ENCODE measurements at places on chromosomes 12 and 14.
A peak's percentile ranks its signal among the peaks of the same experiment; 100 is the strongest.

DNA sequence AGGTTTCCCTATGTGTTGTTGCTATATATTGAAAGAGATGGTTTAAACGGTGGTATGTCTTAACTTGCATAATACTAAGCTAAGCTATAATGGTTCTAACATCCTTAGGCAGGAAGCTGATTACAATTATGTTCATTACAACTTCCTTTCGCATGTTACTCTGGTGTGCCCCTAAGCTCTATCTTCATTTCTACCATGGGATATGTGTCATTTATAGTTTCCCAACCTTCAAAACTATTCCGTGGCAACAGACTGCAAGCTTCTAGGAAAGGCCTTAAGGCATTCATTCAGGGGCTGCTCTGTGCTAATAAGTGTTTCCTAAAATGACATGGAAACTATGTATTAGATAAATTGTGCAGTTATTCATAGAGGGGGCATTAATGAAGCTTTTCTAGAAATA lies 294.6 kb downstream of the GXYLT1 start:
- DNase-seq: no peak

DNA sequence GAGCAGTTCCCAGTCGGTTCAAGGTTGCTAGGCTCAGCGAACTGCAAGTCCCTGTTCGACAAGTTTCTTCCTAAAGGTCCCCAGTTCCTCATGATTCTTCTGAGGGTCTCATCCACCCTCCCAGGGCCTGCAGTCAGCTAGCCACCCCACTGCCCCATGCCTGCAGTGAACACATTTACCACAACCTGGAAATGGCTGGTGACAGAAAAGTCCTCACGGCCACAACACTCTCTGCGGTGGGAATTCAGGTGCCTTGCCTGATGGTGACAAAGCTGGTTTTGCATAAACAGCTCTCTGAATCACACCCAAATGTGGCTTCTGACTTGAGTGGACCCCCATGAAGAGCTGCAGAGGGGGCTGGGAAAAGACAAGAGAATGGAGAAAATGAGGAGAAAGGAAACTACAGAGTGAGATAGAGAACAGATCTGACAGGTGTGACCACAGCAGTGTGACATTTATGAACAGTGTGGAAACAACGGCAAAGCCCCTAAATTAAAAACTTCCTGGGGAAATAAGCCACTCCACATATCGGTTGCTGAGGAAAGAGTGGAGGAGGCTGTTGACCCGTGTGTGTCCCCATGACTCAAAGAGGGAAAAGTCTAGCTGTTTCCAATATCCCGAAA lies 1.3 kb upstream of the CD27 start:
- DNase-seq: no peak

- no peak for DNase-seq
These were observed 30.7 kb downstream of the TMEM229B start for GRCh38 chr14:67457782-67458181.

DNA sequence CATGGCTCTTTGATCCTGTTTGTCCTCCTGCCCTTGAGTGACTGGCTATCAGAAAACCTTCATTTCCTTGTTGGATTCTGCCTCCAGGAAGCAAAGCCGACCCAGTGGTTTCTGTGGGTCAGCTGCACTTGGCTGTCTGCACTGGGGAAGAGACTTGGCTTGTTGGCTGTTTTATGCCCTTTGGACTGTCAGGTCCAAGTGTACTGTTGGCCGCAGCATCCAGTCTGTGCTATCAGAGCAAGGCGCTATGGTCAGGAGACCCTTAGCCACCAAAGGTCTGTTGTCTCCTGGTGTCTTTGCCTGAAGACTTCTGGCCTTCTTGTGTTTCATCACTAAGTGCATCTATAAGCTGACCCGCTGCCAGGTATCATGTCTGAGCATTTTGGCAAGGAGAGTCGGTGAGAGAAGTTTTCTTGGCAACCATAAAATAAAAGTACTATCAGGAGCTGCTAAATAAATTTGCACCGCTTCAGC lies 177.4 kb upstream of the HIF1A start:
- DNase-seq: no peak

DNA sequence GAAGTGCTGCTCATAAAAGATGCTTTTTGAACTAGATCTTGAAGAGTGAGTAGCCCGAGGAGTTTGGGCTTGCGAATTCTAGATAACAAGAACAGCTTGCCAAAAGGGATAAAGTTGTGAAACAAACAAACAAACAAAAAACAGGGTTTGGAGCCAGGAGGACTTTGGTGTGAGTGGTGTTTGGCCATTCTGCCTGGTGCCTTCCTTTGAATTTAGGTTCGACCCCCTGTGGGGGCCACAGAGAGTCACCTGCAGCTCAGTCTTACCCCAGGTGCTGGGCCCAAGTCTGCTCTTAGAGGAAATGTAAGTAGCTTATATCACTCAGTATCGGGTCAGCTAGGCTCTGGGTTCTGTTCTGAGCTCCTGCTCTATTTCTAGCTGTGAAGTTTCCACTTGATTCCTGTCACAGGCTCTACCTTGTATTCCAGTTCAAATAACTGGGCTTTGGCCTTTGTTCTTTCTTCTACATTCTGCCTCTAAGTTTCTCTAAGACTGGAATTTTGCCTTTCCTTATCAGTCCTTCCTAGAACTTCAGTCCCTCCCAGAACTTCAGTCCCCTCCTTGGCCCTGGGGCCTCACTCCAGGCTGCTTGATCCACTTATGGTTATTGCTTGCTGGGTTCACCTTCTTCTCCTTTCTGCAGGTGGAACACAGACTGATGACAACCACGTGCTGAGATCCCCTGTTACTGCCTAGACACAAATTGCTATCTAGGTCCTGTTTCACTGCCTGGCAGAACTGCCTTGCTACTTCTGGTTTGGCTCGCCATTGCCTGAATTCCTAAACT lies 20.5 kb upstream of the DUSP6 start:
- no peak for DNase-seq

- DNase-seq: no peak
These were observed 150.1 kb downstream of the PAH start for GRCh38 chr12:102766961-102767360.

GRCh38 chr14:100398044-100398443 lies 74.9 kb downstream of the SLC25A47 start:
- DNase-seq: no peak

DNA sequence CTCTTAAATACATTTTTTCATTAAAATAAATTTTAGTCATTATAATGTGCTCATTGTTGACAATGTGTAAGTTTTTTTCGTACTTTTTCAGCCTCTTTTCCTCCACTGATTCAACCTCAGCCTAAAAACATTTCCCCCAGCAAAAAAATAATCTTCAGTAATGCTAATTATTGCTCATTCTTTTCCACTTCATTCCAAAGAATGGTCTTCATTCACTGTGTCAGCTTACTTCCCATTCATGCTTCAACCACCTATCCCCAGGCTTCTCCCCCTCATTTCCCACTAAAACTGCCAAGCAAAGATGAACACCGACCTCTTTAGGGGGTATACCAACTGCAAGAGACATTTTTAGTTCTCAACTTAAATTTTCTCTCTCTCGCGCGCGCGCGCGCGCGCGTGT lies 2.7 kb upstream of the IPO8 start:
- DNase-seq: no peak

- DNase-seq: peak; percentile 43
These were observed 4.8 kb upstream of the DGLUCY start for GRCh38 chr14:91108941-91109611.

DNA sequence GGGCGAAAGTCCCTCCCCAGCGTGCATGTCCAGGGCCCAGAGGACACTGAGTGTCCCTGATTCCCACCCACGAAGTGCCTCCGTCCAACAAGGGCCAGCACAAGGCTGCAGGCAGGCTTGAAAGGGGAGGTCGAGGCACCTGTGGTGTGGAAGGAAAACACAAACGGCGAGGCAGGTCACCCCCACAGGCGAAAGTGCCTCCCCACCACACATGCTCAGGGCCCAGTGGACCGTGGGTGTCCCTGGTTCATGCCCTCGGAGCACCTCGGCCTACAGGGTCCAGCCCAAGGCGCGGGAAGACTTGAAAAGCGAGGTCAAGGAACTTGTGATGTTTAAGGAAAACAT lies 370.4 kb downstream of the ALG10 start:
- DNase-seq: no peak

DNA sequence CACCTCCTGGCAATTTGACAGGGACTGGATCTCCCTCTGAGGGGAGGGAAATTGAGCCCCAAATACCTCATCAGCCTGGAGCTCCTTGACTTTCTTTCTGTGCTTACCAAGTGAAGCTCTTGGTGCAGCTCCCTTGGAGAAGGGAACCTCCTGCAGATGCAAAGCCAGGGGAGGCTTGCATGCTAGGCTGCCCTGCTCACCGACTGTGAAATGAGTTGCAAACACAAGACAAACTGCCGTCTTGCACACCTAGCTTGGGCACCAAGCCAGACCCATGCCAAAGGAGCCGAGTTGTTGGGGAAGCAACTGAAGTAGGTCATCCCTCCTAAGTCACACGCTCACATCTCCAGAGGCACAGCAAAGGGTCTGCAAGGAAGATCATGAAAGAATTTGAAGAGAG lies 95.2 kb downstream of the GTF2A1 start:
- DNase-seq: no peak

DNA sequence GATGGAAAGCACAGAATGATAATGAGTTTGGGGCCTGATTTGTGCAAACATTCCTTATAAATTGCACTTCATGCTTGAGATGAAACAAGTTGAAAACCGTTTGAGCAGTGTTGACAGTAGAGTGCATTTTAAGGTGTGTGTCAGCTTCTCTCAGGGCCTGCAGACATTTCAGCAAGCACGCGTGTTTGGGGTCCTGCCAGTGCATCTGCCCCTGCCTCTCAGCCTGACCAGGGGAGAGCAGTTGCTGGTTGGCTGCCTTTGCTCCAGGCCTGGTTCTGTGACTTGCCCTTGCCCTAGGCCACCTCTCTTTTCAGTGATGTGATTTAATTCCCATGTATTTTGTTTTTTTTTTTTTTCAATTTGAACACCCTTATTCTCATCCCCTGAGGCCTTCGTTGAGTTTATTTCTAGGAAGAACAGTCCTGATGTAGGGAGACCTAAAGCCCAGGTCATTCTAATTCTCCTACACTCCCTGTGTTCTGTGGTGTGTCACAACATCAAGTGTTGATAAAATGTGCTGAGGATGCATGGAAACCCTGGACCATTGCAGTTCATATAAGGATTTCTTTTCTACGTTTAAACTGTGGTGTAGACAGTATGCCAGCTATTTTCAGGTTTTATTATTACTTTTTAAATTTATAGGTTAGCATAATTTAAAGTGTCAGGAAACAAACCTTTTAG lies 40.1 kb upstream of the AMN start:
- DNase-seq: no peak

DNA sequence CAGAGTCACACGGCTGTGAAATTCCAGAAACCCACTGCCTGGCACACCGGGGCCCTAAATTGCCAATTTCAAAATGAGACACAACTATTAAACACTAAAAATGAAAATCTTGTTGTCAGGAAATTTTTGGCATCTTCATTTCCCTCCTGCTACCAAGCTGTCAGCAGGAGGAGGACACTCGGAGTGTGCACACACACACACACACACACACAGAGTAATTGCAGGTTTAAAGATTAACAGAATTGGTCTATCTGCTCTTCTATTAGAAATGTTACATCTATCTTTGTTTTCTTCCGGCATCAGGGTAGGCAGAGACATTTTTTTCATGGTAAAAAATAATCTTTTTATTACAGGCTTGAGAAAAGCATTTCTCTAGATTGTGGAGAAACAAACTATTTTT lies 314.2 kb downstream of the EGLN3 start:
- no peak for DNase-seq

DNA sequence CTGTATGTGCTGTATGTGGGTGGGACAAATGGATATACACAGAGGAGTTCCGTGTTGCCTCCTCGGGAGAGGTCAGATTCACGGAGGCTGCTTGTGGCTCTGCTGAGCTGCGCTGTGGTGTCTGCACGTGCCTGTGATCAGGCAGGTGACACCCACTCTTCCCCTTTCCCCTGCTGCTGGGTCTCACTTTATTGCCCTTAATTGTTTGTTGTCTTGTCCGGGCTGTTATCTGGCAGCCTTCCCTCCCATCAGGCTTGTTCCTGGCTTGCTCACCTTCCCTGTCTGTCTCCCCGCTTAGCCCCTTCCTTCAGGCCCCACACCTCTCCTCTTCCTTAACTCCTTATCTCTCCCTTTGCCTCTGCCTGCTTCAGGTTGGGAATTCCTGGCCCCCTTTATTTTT lies 13.5 kb downstream of the WNT5B start:
- DNase-seq: no peak

GRCh38 chr14:20714593-20715250 lies 26.2 kb downstream of the ANG start:
- DNase-seq: no peak

GRCh38 chr14:60777856-60778578 lies 43.5 kb downstream of the MNAT1 start:
- no peak for DNase-seq

DNA sequence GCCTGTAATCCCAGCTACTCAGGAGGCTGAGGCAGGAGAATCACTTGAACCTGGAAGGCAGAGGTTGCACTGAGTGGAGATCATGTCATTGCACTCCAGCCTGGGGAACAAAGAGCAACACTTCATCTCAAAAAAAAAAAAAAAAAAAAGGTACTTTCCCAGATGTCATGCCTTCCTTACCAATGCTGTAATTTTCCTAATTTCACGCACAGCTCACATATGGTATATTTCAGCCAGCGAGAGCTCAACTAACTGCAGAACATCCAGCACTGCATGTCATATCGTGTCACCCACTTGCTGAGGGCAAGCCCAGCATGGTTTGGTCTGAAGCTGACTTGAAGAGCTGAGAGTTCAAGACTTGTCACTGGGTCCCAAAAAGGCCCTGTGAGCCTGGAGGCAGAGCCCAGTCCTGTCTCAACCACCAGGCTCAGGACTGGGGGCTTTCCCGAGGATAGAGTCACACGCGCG lies 29.0 kb downstream of the NFKBIA start:
- no peak for DNase-seq

GRCh38 chr14:67260965-67261364 lies 19.7 kb downstream of the PALS1 start:
- DNase-seq: no peak

DNA sequence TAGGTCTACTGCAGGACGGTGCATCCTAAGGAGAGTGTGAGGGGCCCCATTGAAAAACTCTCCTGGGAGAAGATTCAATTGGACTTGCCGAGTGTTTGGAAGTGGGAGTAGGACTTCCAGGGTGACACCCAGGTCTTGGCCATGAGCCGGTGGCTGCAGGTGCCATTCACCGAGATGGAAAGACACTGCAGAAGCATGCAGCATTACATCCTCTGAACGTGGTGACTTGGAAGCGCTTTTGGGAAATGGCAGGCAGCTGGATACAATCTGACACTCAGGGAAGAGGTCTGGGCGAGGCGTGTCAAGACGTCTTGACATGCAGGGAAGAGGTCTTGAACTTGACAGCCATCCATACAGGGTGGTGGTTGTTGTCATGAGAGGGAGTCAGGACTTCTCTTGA lies 126.9 kb downstream of the PAPOLA start:
- no peak for DNase-seq

DNA sequence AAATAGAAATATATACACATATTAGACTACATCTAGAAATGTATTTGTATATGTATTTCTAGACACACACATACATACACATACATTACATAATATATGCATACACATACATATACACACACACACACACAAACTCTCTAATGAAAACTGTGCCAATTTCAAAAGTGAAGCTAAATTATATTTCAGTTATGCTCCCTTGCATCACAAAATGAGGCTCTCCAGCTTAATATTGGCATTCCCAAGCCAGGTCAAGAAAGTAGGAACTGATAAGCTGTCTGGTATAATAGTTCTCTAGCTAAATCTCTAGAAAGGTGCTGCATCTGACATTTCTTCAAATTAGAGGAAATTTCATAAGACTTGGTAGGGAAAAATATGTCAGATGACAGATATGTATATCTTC lies 56.9 kb downstream of the GARIN6 start:
- DNase-seq: no peak

All from CD4-positive, alpha-beta T cell treated with Interleukin-12 subunit alpha and Interleukin-12 subunit beta, for 1 hour (primary cell).